ENCODE measurements at places on chromosomes 2 and 18.

- DNase-seq: no peak
Measured at GRCh38 chr2:54318821-54319220, 62.8 kb upstream of the TSPYL6 start.

- DNase-seq: no peak
Measured at GRCh38 chr2:198036029-198036879, 231.9 kb downstream of the PLCL1 start.

GRCh38 chr2:168015274-168015953 lies 232.0 kb downstream of the STK39 start:
- no peak for DNase-seq

- no peak for DNase-seq
Measured at GRCh38 chr2:215746887-215747615, 266.3 kb downstream of the MREG start.

DNA sequence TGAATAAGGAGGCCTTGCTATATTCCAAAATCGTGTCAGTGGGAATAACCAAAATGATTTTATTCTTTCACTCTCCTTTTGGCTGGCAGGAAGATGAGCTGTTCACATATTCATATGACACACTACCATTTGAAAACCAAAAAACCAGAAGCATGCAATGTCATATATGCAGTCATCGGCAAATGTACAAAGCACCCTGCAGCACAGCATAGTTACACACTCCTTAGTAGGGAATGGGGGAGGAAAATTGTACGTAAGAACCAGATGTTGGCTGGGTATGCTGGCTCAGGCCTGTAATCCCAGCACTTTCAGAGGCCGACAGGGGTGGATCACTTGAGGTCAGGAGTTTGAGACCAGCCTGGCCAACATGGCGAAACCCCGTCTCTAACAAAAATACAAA lies 176.6 kb downstream of the GFPT1 start:
- DNase-seq: no peak

GRCh38 chr2:152221839-152222238 lies 46.3 kb upstream of the STAM2 start:
- no peak for DNase-seq

- DNase-seq: no peak
Measured at GRCh38 chr2:26139269-26140183, 33.4 kb upstream of the GAREM2 start.

- no peak for DNase-seq
Measured at GRCh38 chr2:102155703-102156515, 13.4 kb downstream of the IL1R1 start.

GRCh38 chr2:120209427-120210269 lies 13.6 kb downstream of the TMEM185B start:
- DNase-seq: no peak

GRCh38 chr2:218397820-218398436 lies 1.7 kb upstream of the CTDSP1 start:
- DNase-seq: no peak

DNA sequence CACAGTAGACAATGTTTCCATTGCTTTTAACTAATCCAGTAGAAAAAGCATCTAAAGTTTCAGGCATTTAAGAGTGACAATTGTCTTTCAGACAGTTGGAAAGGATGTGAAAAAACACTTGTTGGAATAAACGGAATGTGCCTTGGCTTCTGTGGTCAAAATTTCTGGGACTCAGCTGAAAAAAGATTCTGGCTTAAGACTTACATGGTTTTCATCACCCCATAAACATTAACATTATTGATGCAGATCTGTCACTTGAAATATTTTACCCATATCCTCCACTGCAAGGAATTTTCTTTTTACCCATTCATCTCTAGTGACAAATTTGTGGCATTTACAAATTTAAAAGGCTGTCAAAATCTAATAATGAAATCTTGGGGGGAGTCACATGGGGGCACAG lies 166.0 kb downstream of the SRBD1 start:
- no peak for DNase-seq

GRCh38 chr2:197307236-197307932 lies 3.2 kb downstream of the ANKRD44 start:
- no peak for DNase-seq

GRCh38 chr2:175414191-175414881 lies 232.8 kb upstream of the ATP5MC3 start:
- no peak for DNase-seq

DNA sequence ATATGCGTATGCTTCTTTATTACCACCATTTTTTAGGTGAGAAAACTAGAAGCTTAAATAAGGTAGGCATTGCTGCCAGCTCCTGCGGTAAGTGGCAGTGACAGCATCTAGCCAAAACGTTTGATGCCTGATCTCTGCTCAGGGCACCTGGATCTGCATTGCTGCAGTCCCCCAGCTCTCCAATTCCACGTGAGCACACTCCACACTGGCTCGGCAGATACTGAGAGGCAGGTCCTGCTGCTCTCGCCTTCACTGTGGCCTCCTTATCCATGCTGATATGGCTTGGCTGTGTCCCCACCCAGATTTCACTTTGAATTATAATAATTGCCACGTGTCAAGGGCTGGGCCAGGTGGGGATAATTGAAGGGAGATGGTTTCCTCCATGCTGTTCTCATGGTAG lies 160.9 kb downstream of the CTIF start:
- DNase-seq: no peak

DNA sequence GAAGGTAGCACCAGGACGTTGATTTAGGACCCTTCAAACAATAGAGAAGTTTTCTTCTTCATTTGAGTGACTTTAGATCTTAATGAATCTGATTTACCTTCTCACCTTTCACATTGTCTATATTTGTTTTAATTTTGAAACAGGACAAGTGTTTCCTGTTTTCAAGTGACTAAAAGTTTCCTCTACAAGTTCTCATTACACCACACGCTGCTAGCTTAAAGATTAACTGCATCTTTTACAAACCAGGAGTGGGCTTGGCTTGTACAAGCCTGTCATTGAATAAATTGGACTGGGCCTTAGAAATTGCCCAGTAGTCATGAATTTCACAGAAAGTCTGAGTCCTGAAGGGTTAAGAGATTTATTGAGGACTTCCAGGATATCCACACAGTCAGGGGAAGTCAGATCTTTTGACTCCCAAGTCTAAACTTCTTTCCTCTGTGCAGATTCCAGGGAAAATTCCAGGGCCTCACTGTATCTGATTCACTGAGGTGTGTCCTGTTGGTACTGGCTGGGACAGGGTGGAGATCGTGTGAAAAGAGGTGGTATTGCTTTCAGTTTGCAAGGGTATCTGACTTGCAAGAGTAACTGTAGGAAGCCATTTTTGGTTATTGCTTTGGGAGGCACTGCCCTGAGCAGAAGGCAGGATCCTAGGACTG lies 3.4 kb downstream of the SGPP2 start:
- no peak for DNase-seq

- no peak for DNase-seq
Measured at GRCh38 chr2:86429335-86429734, 11.8 kb upstream of the KDM3A start.

DNA sequence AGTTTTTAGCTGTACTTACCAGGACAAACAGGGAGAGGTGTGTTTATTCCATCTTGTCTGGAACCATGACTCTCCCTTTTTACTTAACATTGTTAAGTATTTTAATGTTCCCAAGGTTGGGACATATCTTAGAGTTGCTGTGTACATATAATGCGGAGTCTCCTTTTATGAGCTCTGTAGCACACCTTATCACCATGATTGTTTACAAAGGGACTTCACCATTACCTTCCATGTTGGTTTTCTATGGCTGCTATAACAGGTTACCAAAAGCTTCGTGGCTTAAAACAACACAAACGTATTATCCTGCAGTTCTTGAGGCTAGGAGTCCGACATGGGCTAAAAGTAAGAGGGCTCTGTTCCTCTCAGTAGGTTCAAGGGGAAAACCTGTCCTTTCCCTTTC lies 164.3 kb downstream of the GALNT1 start:
- no peak for DNase-seq

DNA sequence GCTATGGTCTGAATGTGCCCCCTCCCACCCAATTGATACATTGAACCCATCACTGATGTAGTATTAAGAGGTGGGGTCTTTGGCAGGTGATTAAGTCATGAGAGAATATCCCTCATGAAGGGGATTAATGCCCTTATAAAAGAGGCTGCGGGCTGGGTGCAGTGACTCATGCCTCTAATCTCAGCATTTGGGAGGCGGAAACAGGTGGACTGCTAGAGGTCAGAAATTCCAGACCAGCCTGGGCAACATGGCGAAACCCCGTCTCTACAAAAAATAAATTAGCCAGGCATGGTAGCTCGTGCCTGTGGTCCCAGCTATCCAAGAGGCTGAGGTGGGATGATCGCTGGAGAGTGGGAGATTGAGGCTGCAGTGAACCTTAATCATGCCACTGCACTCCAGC lies 14.3 kb downstream of the POLR2D start:
- no peak for DNase-seq

DNA sequence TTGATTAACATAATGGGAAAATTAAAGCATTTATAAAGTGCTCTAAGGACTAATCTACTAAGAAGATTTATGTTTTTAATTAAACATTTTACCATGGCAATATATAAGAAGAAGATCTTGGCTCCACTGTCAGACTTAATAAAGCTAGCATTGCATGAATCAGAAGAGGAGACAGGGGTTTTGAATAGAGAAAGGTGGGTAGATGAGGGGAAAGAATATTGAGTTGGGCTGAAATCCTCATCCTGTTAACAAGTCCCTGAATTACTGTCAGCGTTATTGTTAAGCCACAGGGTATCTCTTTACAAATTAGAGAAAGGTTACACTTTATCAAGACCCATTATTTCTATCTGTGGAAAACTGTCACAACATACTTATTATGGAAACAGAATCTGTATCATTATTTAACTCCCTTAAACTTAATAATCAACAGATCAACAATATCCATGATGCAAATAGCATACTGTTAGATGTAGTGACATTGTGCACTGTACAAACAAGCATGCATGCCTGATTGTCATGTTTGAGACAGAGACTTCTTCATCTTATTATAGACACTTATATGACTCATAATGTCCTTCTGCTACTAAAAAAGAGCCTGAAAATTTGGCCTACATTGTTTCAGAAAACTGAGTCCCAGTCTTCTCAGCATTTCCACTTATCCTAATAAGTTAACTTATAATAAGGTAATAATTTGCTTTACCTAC lies 304.1 kb downstream of the NRXN1 start:
- DNase-seq: no peak

GRCh38 chr2:37869771-37870170 lies 55.3 kb upstream of the RMDN2 start:
- DNase-seq: no peak

GRCh38 chr2:12102679-12103078 lies 356.2 kb downstream of the LPIN1 start:
- no peak for DNase-seq

DNA sequence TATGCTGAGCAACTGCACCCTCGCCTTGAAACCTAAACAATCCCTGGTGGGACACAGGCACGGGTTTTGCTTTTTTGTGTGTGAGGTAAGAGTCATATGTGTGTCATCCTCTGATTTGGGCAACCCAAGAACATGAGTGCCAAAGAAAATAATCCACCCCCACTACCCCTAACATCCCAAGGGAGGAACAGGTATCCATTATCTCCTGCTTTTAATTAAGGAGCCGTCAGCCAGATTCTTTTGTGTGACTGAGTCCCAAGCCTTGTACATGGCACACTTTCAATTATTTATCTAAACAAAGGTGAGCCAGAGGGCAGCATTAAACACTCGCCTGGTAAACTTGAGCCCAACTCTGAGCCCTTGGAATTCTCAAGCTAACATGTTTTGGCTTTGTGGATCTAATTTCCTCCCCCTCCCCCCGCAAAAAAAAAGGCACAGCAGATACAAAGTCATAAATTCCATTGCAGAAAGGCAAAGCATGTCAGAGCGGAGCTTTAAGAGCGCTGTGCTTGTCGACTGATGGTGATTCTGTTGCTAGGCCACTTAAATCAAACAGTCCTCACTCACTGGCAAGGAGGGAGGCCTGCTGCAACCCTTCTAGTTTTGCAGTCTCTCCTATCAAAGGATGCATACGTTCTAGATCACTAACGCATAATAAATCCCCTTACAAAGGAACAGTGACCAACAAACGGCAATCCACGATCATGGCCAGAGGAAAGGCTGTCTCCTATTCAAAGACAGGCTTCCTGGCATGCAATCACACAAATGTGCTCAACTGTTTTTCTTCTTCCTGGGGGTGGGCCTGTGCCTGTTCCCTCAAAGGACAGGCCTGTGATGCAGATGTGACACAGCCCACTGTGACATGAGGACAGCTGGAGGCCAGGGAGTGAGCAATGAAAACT lies 143.5 kb upstream of the LMAN1 start:
- no peak for DNase-seq

DNA sequence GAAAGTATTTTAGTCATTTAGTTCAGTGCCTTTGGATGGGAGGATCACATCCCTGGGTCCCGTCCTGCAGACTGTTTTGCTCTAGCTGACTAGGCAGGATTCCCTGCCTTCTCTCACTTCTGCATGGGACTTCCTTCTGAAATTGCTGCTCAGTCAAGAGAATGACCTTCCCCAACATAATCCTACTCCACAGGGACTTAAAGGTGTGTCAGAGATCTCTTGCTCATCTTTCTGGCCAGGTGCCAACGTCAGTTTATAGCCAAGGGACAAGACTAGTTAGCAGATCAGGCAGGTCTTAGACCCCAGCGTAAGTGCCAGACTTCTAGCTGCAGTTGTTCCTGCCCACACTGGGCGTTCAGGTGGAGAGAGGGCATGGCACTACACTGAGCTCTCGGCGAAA lies 9.5 kb upstream of the IL1B start:
- DNase-seq: no peak

DNA sequence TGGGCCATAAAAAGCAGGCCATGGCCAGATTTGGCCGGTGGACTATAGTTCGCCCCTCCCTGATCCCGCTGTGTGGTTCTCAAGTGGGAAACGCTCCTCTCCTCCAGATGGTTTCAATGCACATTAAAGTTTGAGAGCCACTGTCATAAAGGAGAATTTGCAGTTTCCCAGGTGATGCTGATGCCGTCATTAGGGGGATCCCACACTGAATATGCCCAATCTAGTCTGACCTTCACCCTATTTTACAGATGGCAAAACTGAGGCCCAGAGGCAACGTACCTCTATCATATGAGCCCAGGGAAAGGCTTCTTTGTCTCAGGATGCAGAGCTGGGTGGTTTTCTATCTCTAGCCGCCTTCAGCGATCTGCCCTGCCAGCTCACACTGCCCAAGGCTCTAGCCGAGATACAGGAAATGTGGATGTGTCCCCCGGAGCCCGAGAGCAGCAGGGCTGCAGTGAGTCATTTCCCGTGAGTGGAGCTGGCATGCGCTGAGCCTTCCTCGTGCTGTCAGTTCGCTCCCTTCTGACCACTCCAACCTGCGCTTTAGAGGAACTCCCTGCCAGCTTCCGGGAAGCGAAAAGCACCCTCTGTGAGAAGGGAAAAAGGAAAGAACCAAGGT lies 116.2 kb downstream of the SMAD7 start:
- DNase-seq: peak; percentile 23

DNA sequence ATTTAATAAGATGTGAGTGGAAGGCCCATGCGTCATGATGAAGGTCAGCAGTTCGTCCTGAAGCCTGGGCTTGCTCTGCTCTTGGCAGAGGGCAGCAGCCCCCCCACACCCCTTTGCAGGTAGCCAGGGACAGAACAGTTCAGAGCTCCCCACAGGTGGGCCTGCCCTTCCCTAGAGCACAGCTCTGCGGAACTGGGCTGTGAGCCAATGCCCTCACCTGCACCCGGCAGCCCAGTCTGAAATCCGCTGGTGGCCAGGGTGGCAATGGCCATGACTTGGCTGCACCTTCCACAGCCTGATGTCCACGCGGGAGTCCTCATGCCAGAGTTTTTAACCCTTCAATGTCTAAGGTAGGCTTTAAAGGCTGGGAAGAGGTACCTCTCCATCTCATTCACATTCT lies 136.7 kb downstream of the ACKR3 start:
- no peak for DNase-seq

GRCh38 chr2:19819097-19820065 lies 82.4 kb downstream of the TTC32 start:
- DNase-seq: no peak

Measured in stimulated activated CD4-positive, alpha-beta T cell treated with anti-CD3 and anti-CD28 coated beads, Interleukin-1b, Interleukin-23, amount 100 ng/mL, for 1 hour (primary cell).